ENCODE measurements at places on chromosomes 7 and 10.

GRCh38 chr7:46852795-46853194 lies 729.1 kb downstream of the TNS3 start:
- no peak for DNase-seq

DNA sequence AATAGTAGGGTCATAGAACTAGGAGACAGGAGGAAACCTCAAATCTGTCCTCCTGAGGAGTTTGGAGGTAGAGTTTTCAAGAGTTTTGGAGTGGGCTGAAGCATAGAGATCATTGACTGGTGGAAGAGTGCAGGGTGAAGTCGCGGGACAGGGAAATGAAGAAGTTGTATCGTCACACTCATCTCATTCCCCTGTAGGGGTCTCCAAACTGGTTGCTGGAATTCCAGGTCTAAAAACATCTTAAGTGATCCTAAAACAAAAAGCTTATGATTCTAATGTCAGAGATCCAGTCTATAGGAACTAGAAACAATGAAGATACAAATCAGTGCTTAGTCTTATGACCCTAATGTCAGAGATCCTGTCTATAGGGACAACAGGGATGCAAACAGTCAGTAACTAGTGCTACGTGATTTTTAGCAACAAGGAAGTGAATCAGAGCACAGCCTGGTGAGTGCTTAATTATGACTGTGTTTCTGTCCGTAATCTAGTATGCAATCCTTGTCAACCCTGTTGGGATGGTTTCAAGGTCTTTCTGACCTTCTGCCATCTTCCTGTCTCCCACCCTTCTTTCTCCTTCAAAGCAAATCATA lies 139.4 kb downstream of the SKIDA1 start:
- DNase-seq = no peak

- DNase-seq = no peak
Observed at GRCh38 chr7:28106321-28106829, 74.2 kb downstream of the JAZF1 start.

- DNase-seq = no peak
Observed at GRCh38 chr7:99562832-99563231, 4.4 kb downstream of the ZNF655 start.

DNA sequence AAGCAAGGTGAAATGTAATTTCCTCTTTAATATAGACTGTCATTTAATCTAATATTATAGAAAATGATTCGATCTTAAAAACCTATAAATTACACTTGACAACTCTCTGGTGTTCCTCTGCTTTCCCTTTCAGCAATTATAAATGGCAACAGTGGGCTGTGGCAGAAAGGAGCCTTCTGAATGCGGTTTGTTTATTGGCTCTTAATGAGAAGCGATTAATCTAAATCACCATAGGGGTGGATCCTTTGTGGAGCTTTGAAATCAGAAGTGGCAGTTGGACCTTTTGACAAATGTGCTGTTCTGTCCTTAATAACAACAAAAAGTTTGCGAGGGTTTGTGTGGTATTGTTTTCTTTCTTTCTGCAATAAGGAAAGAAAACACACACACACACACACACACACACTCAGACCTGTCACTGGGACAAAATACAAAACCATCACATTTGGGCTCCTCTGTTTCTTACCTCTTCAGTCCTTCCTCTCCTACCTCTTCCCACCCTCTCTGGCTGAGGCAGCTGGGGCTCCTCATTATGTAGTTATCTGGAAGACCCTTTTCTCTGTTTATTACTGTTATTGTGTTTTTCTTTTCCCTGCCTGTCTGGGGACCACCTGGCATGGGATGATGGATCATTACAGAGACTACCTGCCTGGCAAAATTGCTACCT lies 316.2 kb downstream of the SORCS3 start:
- DNase-seq = no peak

GRCh38 chr7:116097365-116098009 lies 66.9 kb upstream of the TFEC start:
- DNase-seq = no peak

DNA sequence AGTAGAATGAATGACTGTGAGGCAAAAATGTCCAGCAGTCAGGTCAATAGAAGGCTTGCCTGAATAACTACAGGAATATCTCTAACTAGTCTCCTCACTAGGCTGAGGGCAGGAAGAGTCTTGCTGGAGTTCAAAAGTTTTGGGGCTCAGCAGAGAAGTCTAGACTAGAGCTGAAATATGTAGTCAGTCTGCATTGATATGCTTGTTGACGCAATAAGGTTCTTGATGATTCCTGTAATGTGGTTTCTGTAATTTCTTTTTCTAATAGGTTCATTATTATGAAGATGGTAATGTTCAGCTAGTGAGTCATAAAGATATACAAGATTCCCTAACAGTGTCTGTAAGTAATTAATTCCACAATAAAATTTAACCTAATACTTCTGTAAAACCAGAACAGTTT lies 41.5 kb upstream of the ST7 start:
- DNase-seq = no peak

DNA sequence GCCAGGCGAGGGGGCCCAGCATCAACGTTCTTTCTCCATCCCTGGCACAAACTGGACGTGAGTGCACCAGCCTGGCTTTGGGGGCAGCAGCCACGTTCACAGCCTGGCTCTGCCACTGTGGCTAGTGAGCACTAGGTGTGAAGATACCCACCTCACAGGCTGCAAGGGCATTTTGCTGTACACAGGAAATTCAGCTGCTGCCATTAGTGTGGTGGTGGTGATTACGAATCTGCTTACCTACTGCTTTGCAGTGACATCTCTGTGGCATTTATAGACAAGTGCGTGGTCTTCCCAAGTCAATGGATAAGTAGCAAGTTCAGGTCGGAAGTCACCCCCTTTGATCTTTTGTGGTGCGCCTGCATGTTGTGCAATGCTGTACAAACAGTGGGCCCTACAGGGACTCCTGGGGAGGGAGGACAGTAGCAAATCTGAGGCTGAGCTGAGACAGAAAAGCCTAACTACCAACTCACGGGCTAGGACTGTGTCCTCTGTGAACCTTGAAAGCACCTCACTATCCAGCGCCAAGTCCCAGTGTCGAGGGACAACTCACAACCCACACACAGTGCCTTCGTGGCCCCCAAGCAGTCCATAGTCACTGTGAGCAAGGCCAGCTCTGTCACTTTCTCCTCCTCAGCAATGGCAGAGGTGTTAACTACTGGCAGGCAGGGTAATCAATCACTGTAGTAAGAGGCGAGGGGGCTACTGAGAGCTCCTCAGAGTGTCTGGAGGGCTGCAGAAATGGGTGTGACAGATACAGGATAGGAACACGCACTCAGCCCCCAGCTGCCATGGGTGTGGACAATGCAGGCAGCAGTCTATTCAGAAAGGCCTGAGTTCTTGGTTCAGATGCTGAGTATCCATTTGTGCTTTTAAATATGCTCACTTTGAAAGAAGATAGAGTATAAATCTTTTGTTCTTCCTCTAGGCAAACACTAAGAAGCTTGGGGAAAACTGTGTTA lies 17.0 kb upstream of the MMP21 start:
- DNase-seq = no peak

DNA sequence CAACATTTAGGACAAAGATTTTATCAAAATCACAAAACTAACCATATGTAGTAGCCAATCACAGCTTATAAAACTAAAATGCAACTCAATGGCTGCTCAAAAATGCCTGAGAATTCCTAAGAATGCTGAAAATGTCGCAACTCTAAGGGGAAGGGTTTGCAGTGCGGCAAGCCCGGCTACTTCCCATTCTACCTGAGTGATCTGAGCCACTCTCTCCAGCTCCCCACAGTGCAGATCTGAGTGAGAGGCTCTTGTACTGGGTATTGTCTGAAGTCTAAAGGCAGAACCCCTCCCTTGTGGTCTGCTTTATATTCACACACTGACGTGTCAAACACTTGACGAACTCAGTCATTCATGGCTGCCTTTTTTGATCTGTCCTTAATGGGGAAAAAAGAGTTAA lies 28.9 kb downstream of the RAB11FIP2 start:
- no peak for DNase-seq

- no peak for DNase-seq
Observed at GRCh38 chr10:131833013-131833412, 67.8 kb upstream of the PPP2R2D start.

GRCh38 chr7:139702811-139703486 lies 74.8 kb downstream of the HIPK2 start:
- DNase-seq = no peak

DNA sequence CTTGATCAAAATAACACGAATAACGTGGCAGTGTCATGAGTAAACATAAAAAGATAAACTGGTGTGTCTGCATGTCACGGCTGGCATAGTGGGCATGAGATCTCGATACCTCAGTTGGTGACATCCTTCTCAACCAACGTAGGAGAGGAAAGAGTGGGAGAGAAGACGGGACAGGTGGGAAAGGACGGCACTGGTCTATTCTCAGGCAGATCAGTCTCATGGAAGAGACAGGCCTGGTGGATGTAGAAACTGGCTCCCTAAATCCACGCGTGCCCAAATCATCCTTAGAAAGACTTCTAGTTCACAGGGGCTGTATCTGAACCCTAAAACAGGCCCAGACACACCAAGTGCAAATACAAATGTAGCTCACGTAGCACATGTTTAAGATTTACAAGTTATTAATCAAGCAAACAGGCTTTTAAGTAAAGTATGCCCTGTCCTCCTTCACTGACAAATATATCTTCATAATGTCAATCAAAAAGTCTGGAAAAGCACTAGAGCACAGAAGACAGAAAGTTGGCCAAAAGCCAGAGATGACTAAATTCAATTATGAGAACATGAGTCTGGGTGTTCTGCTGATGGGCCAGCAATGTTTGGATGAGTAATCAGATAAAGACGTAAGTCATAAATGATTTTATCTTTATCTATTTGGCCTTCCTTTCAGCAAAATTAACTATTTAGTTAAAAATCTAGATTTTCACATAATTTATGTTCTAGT lies 56.3 kb downstream of the SFMBT2 start:
- no peak for DNase-seq

- no peak for DNase-seq
Observed at GRCh38 chr10:79081353-79082034, 12.7 kb downstream of the ZMIZ1 start.

DNA sequence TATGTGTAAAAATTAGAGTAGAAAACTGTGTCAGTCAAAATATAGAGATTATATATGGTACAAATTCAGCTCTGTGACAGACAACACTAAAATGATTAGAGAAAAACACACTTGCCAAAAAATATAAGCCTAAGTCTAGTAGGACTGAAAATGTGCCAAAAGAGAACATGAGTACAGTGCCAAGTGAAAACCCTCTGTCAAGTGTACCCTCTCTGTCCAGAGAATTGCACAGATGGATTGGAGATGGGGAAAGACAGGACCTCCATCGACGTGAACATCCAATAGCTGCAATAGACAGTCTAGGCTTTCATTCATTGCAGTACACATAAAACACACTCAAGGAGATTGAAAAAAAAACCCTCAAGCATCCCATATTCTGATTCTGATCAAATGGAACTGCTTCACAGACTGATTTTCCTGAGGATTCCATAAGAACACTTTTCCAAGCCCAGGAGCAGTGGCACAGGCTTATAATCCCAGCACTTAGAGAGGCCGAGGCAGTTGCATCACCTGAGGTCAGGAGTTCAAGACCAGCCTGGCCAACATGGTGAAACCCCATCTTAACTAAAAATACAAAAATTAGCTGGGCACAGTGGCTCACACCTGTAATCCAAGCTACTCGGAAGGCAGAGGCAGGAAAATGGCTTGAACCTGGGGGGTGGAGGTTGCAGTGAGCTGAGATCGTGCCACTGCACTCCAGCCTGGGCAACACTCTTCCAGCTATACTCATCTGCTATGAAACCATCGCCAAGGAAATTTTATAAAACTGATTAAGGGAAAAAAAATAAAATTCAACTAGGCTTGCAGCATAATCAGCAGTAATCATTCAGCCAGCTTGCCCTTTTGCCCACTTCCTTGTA lies 110.0 kb upstream of the TRIM24 start:
- DNase-seq = no peak

GRCh38 chr10:86202226-86202735 lies 164.3 kb downstream of the GRID1 start:
- no peak for DNase-seq

DNA sequence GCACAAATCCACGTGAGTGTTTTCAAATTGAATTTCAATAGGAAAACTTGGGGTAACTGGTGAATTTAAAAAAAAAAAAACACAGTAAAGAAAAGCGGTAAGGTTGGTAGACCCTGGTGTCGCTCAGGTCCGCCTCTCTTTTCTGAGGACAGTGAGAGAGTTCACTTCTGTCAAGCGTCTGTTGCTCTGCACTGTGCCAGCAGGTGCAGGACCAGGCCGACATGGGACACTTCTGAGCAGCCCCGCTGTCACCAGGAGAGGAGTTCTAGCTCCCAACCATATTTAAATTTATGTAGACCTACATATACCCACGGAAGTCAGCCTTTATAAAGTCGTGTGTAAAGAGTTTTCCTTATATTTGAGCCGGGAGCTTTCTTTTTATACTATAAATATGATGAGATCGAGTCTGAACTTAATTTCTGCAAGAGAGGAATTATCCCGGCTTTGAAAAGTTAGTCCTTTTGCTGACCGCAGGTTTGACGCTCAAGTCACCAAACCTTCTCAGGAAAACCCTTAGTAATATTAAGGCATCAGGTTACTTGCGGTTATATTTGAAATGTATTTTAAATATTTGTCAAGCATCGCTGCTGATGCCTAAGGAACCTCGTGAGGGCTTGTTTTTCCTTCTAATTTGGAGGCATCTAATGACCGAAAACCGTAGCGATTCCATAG lies 531 bp downstream of the IKZF1 start:
- no peak for DNase-seq

DNA sequence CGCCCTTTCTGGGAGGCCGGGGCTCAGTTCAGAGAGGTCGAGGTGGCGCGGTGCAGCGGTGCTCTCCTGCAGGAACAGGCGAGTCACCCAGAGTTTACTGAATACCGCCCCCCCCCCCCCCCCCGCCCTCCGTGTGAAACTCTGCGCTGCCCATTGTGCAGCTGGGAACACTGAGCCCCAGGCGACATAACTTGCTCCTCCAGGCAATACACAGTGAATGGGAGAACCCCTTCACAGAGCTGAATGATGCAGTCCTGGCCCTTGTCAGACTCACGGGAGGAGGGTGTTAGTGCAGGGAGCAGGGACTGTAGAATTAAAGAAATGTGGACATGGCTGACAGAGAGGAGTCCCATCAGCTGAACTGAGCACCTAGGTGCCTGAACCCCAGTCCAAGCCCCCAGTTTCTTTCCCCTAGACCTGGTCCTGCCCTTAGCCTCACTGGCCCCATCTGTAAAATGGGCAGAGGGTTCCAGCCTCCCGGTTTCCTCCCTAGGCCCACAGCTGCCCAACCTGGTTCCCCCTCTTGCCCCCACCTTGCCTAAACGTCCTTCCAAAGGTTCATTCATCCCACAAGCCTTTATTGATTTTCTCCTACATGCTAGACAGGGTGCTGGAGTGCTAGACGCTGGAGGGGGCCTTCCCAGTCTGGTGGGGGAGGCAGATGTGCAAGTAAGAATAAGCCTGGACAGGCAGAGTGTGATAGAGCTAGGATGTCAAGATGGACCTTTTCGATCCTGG lies 869 bp upstream of the LOXL4 start:
- no peak for DNase-seq

GRCh38 chr10:75050149-75050919 lies 61.1 kb upstream of the SAMD8 start:
- no peak for DNase-seq

GRCh38 chr10:117398029-117398428 lies 22.8 kb upstream of the PDZD8 start:
- DNase-seq = no peak

GRCh38 chr10:71045204-71045809 lies 156.9 kb upstream of the PCBD1 start:
- no peak for DNase-seq
